ENCODE measurements at places on chromosomes 12 and 14.

- DNase-seq: no peak
These were observed 398.6 kb downstream of the ZFP36L1 start for GRCh38 chr14:68394118-68394763.

- DNase-seq: no peak
These were observed 86.5 kb downstream of the DAD1 start for GRCh38 chr14:22502551-22502950.

DNA sequence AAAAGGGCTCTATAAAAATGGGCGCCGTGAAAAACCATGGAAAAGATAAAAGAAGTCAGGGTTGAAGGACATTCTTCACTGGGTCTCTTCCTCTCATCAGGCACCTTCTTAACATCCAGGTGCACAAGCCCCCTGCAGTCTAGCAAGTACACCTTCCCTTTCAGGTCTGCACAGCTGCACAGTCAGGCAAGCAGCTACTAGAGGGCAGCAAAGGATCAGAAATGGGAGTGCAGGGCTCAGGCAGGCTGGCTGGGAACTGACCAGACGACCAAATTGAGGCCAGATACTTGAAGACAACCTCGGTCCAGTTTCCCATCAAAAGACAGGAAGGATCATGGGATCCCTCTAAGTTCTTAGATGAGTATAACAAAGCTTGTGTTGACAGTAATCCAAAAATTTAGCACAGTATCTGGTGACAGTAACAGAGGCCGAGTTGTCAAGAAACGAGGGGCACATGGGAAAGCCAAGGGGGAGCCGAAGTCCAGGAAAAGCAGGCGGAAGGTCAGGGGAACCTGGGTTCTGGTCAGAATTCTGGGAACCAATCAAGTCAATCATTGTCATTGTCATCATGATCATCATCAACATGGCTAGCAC is 10.1 kb upstream of the GRIP1 start:
- DNase-seq: no peak

- DNase-seq: no peak
These were observed at the start of gene TMEM121 for GRCh38 chr14:105525861-105526775. TMEM121 (plus strand) TSS chr14:105526583; CDS start chr14:105528835, 2,252 bp downstream.

DNA sequence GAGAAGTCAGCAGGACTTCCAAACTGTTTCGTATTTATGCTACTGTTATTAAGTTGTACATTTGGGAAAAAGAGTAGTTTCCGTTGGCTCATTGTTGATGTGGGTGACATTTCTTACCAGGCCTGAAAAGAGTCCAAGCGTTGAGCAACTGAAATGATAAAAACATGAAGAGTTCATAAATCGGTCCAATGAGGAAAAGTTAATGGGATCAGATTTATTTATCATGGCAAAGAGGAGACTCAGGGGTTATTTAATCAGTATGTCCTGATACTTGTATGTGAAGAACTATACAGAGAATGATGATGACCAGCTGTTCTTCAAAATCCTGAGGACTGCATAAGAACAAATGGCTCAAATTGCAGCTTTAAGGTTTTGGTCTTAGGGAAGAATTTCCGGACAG is 7.7 kb downstream of the VRK1 start:
- no peak for DNase-seq

DNA sequence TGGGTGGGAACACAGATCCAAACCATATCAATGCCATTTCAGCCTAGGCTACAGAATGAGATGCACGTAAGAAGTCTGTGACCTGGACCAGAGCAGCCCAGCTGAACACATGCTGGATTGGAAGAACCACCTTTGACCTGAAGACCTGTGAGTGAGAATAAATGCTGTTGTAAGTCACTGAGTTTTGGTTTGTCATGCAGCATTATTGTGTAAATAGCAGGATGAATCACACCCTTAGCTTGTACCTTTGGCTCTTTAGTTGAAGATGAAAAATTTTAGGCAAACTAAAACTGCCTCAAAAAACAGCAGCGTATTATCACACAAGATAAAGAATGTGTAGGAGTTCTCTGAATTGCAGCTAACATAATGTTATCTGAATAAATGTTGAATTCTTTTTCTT is 199.4 kb upstream of the LRIG3 start:
- DNase-seq: no peak

GRCh38 chr14:103576371-103577024 is 13.7 kb downstream of the COA8 start:
- DNase-seq: no peak

GRCh38 chr12:72277415-72277814 is 5.2 kb downstream of the TRHDE start:
- no peak for DNase-seq

DNA sequence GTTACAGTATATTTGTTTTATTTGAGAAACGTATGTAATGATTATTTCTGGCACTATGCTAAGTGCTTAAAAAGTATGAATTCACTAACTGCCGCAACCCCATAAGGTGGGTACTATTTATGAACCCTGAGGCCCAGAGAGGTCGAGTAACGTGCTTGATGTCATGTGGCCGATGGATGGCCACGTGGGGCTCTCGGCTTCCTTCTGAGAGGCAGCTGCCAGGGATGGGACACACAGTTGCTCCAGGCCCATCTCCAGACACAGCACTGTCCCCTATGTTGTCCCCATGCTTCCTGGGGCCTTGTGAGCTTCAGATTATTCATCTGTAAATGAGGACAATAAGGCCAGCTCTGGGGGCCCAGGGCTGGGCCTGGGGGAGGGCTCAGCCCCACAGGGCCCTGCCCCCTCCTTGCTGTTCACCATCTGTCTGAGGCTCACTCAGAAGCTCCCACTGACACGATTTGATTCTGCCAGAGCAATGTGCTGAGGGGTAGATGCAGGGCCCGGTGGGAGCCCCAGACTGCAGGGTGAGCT is 115.0 kb downstream of the CALM1 start:
- no peak for DNase-seq

DNA sequence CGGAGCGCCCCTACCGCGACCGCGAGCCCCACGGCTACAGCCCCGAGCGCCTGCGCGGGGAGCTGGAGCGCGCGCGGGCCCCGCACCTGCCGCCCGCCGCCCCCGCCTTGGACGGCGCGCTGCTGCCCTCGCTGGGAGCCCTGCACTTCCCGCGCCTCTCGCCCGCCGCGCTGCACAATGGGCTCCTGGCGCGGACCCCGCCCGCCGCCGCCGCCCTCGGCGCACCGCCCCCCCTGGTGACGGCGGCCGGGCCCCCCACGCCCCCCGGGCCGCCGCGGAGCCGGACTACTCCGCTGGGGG is 27.0 kb downstream of the LRCOL1 start:
- DNase-seq: no peak

- DNase-seq: no peak
These were observed 252.5 kb upstream of the TMPO start for GRCh38 chr12:98262902-98263301.

DNA sequence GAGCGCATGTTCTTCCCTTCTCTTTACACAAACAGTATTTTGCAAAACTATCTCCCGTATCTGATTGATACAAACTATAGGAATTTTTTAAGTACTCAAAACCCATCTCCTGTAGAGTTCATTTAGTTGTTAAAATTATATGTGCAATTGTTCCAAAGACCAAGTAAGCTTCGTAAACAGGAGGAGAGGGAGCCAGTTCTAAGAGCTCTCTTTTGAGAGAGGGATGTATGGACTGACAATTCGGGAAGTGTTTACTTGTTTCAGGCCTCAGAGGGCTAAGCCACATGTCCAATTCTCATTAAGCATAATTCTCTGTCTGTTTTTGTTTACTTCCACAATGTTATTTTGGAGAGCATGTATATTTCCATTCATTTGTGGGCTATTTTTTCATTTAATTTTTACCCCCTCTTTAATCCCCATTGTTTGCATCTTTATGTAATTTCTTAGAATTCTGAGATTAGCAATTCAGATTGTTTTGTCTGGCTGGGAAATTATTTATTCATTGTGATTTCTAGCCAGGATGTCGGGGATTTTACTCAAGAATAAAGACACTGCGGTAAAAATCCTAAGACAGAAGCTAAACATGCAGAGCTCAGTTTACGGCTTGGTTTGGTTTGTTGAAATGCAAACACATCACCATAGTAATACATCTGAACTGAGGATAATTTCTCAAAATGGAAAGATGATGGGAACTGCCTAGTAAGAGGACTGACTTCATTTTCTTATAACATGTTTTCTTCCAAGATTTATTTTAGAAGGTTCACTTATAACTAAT is 126.8 kb downstream of the KCNK10 start:
- no peak for DNase-seq

GRCh38 chr12:49959685-49960473 is 1.8 kb upstream of the AQP5 start:
- no peak for DNase-seq

All from stimulated activated CD4-positive, alpha-beta T cell treated with anti-CD3 and anti-CD28 coated beads, TNF-alpha, amount 100 ng/mL, for 1 hour (primary cell).